ENCODE measurements at places on chromosomes 3 and 15.

DNA sequence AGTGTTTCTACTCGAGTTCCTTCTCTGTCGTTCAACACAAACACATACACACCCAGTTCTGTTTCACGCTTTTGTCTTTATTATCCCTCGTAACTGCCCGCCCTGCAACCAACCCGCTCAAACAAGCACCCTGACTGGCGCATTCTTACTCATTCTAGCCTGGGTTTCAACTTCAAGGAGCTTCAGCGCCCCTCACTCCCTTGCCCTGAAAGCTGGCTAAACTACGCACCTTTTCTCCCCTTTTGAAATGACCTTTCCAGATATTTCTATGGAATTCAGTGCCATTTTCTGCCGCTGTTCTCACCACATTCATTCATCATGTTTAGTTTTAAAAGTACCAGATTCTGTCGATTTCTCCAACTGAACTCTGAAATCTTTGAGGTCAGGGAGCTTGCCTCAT is 653 bp upstream of the MFSD1 start:
- DNase-seq: no peak

DNA sequence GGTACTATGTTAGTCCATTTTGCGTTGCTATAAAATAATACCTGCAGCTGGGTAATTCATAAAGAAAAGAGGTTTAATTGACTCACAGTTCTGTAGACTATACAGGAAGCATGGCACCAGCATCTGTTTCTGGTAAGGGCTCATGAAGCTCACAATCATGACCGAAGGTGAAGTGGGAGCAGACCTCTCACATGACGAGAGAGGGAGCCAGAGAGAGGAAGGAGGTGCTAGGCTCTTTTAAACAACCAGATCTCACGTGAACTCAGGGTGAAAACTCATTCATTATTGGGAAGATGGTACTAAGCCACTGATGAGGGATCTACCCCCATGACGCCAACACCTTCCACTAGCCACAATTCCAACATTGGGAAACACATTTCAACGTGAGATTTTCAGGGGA is 301.7 kb upstream of the MDFIC2 start:
- DNase-seq: no peak

DNA sequence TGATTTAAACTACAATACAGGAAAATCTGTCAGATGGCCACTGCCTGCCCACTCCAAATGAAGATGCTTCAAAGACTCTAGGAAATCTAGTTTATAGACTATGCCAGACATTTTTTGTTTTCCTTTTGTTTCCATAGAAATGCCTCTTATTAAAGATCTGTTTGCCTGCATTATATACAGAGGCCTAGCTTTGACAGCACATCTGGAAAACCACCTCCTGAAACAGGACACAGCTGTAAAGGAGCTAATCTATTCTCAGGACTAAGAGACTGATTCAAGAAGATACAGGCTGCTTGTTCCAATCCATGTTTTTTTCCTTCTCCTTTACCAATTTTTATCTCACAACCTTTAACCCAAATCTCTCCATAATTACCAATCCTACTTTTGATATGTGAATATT is 75.3 kb upstream of the STRIT1 start:
- DNase-seq: no peak

DNA sequence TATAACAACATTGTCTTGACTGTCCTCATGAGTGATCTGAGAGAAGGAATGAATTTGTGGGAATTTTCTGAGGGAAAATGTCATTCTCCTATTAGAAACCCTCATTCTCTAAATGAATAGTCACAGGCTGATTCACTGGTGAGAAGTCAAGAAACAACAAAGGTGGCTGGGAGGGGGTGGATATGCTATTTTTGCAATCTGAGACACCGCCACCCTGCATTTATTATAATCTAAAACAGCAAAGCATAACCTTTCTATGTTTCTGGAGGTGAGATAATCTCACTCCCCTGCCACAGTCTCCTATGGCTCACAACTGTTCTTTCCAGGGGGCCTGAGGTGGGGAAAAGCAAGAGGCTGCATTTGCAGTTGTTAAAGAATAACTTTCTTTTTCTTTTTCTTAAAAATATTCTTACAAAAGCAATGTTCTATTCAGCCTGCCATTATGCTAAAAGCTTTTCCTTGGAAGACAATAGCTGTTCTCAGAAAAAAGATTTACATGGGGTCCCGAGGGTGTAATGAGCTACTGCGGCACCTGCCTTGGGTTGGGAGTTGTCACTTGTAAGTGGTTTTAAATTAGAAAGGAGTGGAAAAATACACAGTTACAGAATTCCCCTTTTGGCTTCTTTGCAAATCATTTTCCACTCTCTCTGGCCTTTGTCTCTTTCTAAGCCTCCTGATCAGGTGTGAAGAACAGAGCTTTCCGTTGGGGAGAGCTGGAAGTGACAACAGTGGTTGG is 220.9 kb downstream of the AGBL1 start:
- DNase-seq: peak; percentile 4

GRCh38 chr3:129648391-129648790 is 41.9 kb upstream of the PLXND1 start:
- no peak for DNase-seq

- DNase-seq: peak; percentile 95
Observed at GRCh38 chr3:49500732-49501609, 30.9 kb downstream of the DAG1 start.

DNA sequence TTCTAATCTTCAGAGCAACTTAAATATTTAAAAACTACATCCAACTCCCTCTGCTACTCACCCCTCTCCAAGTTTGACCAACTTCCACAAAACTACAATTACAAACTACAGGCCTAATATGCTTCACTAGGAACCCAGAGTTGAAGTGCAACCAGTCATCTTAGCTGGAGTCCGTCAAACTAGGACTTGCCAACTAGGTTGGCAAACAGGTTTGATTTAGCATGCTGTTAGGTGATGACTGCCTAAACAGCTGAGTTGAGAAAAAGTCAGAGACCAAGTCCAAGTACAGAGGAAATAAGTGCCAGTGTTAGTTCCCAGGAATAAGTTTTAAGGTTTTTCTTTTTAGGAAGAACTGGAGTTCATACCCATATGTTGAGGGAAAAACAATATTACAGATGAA is 1109.0 kb downstream of the TUSC7 start:
- no peak for DNase-seq

DNA sequence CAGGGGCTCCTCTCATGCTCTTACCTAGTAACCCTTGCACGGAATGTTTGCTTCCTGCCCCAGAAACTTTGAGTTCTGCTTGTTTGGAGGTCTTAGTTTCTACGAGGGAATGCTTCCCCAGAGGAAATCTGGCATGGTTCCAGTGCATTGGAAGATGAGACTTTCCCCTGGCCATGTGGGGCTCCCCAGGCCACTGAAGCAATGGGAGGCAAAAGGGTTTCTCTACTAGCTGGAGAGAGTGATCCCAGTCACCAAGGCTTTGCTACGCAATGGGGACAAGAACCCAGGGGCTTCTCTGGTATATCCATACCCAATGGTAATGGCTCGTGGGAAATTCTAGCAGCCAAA is 44.2 kb upstream of the RPL32 start:
- no peak for DNase-seq

- DNase-seq: no peak
Observed at GRCh38 chr15:39553947-39554693, 26.8 kb upstream of the THBS1 start.

- no peak for DNase-seq
Observed at GRCh38 chr15:37017031-37017625, 83.2 kb downstream of the MEIS2 start.

DNA sequence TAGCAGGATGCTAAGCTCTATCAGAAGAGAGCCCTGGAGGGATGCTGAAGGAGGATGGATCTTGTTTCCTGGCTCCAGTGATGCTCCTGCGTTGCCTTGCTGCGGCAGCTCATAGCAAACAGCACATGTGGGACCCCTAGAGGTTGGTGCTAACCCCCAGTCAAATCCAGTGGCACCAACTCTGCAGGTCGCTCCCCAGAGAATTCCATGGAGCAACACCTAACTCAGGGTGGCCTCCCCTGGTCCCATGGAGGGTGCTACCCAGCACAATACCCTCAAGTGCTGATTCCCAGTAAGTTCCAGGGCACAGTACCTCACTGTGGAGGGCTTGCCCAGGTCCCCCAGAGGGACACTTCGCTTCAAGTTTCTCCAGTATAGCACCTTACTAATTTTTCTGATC is 231.2 kb downstream of the NEK10 start:
- no peak for DNase-seq

DNA sequence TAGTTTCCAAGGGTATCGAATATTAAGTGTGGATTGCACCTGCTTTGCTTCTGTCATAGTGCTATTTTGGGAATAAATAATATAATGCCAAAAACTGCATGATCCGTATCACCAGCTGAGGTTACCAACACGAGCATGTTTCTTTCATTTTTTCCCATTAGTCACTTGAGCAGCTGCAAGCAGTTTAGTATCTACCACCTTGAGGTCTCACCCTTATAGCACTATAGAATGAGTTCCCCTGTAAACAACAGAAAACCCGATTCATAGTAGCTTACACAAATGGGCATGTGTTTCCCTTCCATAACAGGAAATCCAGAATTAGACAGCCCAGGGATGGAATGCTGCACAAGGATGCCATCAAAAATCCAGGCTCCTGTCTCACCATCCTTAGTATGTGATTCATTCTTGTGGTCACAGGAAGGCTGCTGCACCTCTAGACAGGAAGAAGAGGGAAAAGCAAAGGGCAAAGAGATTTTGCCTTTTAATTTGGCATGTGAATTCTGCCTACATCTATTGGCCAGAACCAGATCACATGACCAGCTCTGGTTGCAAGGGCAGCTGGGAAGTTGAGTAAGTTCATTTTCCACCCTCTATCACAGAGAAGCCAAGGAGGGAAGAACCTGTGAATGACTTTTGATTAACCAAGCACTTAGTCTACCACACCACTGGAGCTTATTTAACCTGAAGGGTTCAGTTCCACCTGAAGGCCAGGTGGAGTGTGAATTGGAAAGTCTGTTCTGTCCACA is 91.3 kb upstream of the SLC25A36 start:
- peak; percentile 12 for DNase-seq

DNA sequence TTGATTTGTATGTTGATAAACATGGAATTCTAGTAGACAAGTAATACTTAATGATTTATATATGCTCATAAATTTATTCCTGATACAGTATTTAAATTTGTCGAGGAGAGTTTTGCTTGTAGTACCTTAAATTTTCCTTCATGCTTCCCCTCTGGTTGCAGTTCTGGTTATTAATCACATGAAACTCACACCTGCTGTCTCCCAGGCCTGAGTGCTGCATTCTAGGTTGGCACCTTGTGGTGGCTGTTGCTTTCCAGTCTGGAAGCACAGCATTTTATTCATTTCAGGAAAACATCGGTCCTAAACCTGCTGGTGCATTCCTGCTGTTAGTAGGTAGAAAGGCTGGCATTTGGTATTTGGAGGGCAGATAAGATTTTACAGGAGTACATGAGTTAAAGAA is 44.9 kb downstream of the ATP1B3 start:
- DNase-seq: no peak

- peak; percentile 54 for DNase-seq
Observed at GRCh38 chr15:77870195-77871065, 207.1 kb downstream of the TBC1D2B start.

DNA sequence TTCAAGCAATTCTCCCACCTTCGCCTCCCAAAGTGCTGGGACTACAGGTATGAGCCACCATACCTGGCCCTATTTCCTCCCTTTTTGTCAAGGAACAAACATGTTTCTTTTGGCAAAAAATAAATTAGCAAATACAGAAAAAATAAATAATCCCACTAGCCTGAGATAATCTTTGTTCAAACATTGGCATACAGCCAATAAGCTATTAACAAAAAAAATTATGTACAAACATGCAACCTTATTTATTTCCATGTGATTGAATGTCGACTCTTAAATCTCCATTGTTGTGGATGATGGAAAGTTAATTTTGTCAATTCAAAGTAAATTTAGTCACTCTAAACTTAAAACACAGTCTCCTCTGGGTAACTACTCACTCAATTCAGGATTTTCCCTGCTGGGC is 18.3 kb upstream of the IL16 start:
- no peak for DNase-seq

GRCh38 chr3:42685363-42685881 is at the start of gene KLHL40:
TSS of gene KLHL40 (plus strand) at chr3:42685537. CDS start at chr3:42685619, 82 bp downstream.
- no peak for DNase-seq

DNA sequence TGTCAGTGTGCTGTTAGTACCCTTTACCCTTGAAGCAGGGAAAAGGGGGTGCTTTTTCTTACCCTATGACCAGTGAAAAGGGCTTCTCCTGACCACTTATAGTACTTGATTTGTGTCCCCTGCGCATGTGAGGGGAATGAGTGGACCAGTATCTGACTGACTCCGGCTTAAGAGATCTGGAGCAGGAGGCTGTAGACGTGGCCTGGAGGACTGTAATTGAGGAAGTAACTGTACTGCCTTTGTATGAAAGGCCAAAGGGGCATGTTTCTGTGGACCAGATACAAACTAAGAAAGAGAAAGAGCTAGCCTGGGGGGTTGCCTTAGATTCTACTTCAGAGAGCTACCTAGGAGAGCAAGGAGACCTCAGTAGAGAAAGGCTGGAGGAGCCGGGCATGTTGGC is 89.9 kb upstream of the TBL1XR1 start:
- no peak for DNase-seq

GRCh38 chr15:50126072-50126471 is 7.0 kb upstream of the ATP8B4 start:
- no peak for DNase-seq

DNA sequence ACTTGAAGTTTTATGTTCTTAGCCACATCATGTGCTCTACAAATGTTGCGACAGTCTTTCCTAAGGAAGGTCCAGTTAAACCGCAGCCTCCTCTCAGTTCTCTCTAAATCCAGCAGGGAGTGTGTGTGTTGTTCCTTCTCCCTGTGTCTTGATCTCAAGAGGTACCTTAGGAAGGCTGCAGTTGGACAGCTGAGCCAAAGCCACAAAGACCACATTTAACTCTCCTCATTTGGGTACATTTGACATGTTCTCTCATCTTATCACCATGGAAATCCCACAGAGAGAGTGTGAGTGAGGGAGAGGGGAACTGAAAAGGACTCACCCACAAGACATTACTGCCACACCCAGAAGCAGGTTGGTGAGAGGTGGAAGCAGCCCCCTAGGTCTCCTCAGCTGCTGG is 79.5 kb downstream of the CD200R1L start:
- peak; percentile 42 for DNase-seq

GRCh38 chr3:49553324-49553691 is 969 bp upstream of the BSN start:
- peak; percentile 31 for DNase-seq

DNA sequence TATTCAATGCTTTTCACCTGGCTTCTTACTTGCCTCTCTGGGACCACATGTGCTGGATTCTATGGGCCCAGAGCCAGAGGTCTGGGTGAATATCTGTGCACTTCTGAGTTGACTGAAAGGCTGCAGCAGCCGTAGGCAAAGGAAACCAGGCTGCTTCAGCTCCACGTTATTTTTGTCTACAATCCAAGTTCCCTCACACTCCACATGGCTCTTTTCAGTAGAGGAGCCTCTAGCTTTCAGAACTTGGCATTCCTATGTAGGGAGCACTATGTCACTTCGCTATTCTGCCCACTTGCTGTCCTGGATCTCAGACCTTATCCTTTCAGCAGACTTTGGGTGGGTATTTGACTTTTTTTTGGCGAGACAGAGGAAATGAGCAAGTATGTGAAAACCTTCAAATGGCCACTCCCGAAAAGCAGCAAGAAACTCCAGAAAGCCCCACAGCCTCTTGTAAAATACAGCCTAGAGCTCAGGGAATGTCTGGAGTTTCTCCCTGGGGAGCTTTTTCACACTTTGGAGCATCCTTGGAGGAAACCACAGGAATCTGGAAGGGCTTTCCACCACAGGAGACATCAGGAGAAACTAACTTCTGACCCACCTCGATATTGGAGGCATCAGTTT is 80.9 kb downstream of the DUT start:
- peak; percentile 95 for DNase-seq

GRCh38 chr15:71559098-71559497 is 251.3 kb upstream of the NR2E3 start:
- DNase-seq: peak; percentile 92

GRCh38 chr3:110955301-110955880 is 116.2 kb upstream of the NECTIN3 start:
- DNase-seq: peak; percentile 45
